Hematopoietic multipotent progenitor cell (in vitro differentiated cells): ENCODE measurements at places on chromosomes 3 and 15.

GRCh38 chr15:44710236-44711095, 657 bp downstream of the PATL2 start:
- DNase-seq = peak; percentile 72

- DNase-seq = no peak
These were observed 566 bp upstream of the MKRN3 start for GRCh38 chr15:23564821-23565394.

- no peak for DNase-seq
These were observed 65.8 kb downstream of the TPRG1 start for GRCh38 chr3:189237526-189237925.

- DNase-seq = no peak
These were observed 109.3 kb downstream of the OXNAD1 start for GRCh38 chr3:16374047-16374934.

GRCh38 chr3:25182794-25183193, 245.3 kb upstream of the RARB start:
- DNase-seq = no peak

DNA sequence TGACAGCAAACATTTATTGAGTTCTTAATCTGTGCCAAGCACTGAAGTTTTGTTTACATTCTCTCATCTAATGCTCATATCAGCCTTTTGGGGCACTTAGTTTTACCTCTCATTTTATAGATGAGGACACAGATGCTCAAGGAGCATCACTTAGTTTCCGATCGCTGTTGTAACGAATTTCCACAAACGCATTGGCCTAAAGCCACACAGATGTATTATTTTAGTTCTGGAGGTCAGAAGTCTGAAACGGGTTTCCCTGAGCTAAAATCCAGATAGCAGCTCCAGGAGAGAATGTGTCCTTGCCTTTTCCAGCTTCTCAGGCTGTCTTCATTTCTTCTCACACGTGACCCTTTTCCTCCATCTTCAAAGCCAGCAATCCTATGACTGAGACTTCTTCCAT, 11.1 kb downstream of the SEMA6D start:
- no peak for DNase-seq

DNA sequence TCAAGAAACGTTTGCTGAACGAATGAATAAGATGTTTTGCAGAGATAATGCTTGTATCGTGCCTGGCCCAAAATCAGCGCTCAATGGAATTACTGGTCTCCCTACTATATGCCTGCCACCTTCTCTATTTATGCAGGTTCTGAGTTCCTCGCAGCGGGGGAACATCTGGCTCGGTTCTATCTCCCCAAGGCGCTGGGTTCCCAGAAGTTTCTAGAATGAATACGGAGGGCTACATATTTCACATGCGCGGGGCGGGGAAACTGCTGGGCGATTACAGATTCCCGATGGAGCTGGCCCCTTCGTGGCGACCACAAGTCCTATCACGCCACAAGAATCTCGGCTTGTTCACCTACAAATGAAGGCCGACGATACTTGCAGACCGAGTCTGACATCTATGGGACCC, 411 bp upstream of the EIF2B5 start:
- DNase-seq = no peak

DNA sequence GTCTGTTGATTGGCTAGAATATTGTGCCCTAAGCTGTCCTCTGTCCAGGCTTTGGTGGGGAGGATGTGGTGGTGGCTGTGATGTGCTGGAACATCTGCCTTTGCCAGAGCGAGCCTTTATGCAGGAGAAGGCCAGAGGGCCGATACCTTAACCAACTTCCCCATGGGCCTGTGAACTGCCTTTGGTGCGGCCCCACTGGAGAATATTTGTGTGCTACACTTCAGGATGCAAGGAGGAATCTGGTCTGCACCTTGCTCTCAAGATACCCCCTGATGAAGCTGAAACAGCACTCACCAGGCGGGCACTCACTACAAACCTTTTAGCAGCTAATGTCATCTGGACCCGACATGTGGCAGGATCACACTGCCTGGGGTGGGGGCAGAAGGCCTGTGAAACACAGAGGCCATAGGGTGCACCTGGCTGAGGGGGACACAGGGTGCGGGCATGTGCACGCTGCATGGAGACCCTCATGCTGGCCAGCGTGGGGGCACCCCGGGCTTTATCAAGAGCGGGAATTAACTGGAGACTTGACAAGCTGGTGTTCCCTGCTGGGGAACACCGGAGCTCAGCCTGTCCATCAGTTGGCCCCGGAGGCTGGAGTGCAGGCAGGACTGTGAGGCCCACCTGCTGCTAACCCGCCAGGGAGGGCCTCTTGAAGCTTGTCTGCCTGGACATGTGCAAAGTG, 16.4 kb downstream of the PRR23E start:
- no peak for DNase-seq

DNA sequence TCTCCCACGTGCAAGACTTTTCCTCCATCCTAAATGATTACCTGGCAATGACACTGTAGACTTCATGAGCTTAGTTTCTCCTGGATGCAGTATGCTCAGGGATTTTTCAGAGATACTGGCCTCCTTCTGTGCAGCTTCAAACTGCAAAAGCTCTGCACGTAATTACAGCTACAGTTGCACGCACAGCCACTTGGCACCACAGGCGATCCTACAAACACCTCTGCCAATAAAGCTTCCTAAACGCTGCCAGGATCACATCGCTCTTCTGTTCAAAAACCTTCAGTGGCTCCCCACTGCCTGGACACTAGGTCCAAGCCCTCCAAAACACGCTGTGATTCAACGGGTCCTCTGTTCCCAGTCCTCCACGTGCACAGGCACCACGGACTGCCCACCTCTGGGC, 49.5 kb downstream of the NUP210 start:
- DNase-seq = no peak

DNA sequence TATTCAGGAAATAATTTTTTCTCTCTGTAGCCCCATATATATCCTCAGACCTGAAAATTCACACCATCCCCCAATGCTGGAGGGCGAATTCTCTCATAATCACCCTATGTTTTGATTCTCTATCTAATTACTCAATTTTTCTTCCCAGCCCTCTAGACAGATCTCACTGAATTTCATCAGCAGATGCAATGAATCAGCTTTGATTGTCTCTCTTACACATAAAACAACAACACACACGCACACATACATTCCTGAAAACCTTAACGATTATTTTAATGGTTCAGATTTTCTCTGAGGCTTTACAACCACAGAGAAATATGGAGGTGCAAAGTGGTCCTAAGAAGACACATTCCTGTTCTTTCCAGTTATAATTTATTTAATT, 11.1 kb downstream of the RBMS3 start:
- no peak for DNase-seq

GRCh38 chr3:114764056-114764492, 383.0 kb downstream of the ZBTB20 start:
- no peak for DNase-seq

GRCh38 chr3:43290956-43291355, 4.6 kb downstream of the SNRK start:
- DNase-seq = no peak

GRCh38 chr3:129777806-129778205, 115.7 kb downstream of the TMCC1 start:
- no peak for DNase-seq

GRCh38 chr3:128316481-128316891, 150.2 kb downstream of the DNAJB8 start:
- no peak for DNase-seq

GRCh38 chr15:98067339-98067738, 106.8 kb downstream of the ARRDC4 start:
- DNase-seq = no peak

DNA sequence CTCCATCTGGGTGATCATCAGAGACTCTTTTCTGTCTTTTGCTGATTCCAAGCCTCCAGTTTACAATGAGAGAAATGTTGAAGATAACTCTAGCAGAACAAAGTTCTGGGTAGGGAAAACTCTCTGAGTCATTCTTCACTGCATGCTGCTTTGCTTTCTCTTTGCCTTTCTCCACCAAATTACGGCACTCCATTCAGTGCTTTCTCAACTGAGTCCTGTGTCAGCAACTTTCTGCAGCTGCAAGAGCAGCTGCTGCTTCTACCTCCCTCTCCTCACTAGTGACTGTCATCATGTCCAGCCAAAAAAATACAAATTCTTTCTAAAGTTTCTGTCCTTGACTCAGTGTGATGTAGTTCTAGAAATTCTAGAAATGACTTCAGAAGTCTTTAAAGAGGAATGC, 953.8 kb downstream of the IGSF11 start:
- DNase-seq = no peak
